Stimulated activated CD8-positive, alpha-beta memory T cell treated with anti-CD3 and anti-CD28 coated beads, Interleukin-2, amount 100 ng/mL, for 1 hour (primary cell): ENCODE measurements at places on chromosomes 13 and 19.

GRCh38 chr13:48108106-48108505, 13.2 kb upstream of the MED4 start:
- DNase-seq, result no peak

GRCh38 chr19:57437931-57438330, 2.8 kb downstream of the ZNF749 start:
- no peak for DNase-seq

- peak; percentile 81 for DNase-seq
Measured at GRCh38 chr19:510606-511100, 3.4 kb downstream of the TPGS1 start.

GRCh38 chr13:96743296-96744089, 250.8 kb downstream of the OXGR1 start:
- no peak for DNase-seq

DNA sequence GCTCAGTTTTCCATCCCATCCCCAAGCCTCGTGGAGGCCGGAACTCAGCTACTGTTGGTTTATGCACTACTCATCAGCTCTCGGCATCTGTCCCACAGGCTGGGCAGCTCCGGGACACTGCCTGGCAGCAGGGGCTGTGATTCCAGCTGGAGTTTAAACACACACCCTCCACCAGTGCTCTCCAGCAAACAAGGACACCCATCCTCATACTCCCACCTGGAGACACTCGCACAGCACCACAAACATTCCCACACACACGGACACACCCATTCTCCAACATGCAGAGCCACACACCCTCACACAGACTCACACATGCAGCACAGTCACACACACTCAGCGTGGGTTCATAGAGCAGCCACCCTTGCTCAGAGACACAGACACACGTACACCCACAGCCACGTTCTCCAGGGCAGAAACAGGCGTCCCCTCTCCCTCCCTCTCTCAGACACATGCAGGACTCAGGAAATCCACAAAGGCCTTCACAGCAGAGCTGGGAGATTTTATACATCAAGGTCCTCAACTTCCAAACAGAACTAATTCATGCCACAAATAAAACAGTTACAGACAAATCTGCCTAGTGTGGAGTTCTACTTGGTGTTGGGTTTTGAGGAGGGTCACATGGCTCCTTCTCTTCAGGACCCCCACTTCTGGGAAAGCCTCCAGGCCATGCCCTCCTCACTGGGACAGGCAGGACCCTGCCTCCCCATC, 785.4 kb downstream of the UQCRFS1 start:
- no peak for DNase-seq

DNA sequence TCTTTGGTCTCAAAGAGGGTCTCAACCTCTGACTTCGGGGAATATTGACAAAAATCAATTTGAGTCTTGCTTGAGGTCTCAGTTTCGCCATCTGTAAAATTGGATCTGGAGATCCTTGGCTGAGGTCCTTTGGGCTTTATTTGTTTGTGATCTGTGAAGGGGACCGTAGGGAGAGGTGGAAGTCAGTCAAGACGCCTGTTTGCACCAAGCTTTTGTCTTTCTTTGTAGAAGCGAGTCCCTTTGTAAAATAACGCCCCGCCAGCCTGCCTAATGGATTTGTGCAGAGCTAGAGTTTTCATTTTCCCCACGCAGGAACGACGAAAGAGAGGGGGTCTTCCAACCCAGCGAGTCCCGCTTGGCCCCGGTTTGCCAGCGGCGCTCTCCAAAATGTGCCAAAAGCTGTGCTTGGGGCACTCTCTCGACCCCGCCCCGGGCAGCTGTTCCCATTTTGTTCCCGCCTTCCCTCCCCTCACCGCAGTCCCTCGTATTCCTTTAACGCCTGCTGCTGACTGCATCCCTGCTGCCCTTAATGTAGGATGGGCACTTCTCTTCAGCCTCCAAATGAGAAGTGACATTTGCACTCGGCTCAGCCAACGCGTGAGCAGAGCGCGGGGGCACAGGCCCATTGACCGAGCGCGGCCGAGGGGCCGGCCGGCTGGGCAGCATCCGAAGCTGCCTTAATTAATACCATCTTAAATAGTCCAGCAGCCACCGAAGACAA, 13.0 kb downstream of the ZIC5 start:
- no peak for DNase-seq

DNA sequence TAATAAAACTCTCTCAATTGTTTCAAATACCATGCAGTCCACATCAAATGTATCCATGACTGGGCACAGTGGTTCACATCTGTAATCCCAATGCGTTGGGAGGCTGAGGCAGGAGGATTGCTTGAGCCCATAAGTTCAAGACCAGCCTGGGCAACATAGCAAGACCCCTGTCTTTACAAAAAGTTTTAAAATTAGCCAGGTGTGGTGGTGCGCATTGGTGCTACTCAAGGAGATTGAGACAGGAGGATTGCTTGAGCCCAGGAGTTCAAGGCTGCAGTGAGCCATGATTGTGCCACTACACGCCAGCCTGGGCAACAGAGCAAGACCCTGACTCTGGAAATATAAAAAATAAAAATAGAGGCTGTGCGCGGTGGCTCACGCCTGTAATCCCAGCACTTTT, 5.0 kb downstream of the CLIP3 start:
- DNase-seq, result no peak

GRCh38 chr13:100330662-100331061, 241.8 kb downstream of the PCCA start:
- no peak for DNase-seq

DNA sequence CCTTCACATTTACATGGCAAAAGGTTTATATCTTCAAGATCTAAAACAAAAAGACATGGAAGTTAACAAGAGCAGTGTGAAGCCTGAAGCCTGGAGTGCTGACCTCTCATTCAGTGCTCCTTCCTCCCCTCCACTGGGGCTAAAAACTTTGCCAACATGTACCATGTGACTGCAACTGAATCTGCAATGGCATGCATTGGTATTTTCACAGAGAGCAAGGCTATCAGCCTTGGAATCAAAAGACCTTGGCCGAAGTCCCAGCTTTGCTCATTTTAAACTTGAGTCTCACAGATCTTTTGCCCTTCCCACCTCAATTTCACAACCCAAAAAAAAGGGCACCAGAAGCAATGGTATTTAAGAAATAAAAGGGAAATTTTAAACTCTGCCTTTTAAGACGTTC, 325.1 kb downstream of the DCT start:
- no peak for DNase-seq

GRCh38 chr13:20491926-20492435, 33.7 kb downstream of the CRYL1 start:
- no peak for DNase-seq

DNA sequence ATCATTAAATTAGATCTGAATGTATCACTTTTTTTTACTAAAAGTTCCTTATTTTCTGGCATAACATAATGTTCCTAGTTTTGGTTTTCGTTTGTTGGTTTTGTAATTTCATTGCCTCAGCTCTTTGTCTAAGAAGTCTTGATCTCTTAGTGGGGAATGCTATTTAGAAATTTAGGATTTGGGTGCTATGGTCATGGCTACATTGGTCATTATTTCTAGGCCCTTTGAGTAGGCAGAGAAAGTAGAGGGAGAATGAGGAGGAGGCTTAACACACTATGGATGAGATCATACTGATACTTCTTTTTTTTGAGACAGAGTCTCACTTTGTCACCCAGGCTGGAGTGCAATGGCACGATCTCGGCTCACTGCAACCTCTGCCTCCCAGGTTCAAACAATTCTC, 41.8 kb downstream of the PIBF1 start:
- DNase-seq, result no peak

- DNase-seq, result no peak
Measured at GRCh38 chr19:1019980-1020867, 699 bp downstream of the TMEM259 start.

GRCh38 chr13:41614671-41615527, 157.5 kb downstream of the RGCC start:
- DNase-seq, result no peak

- DNase-seq, result no peak
Measured at GRCh38 chr19:27779954-27780353, 1433.0 kb downstream of the UQCRFS1 start.

GRCh38 chr19:6737873-6738786, 750 bp upstream of the GPR108 start:
- DNase-seq, result peak; percentile 59

- DNase-seq, result no peak
Measured at GRCh38 chr13:77831866-77832265, 86.8 kb downstream of the EDNRB start.

- DNase-seq, result no peak
Measured at GRCh38 chr13:31903111-31903815, 128.3 kb upstream of the FRY start.

- no peak for DNase-seq
Measured at GRCh38 chr13:100680131-100680530, 5.5 kb upstream of the TMTC4 start.

GRCh38 chr19:47573071-47574026, at the start of gene ZNF541:
TSS of gene ZNF541 (minus strand) at chr19:47573148. CDS start at chr19:47555856, 17,292 bp downstream.
- DNase-seq, result peak; percentile 71

DNA sequence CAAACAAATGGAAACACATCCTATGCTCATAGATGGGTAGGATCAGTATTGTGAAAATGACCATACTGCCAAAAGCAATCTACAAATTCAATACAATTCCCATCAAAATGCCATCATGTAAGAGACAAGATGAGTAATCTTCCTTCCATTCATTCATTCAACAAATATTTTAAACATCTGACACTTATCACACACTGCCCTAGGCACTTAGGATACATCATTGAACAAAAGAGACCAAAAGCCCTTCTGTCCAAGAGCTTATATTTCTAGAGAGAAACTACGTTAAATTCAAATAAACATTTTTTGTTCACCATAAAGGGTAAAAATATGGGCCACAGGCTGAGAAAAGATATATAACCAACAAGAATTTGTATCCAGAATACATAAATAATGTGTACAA, 20.5 kb upstream of the LHFPL6 start:
- no peak for DNase-seq

DNA sequence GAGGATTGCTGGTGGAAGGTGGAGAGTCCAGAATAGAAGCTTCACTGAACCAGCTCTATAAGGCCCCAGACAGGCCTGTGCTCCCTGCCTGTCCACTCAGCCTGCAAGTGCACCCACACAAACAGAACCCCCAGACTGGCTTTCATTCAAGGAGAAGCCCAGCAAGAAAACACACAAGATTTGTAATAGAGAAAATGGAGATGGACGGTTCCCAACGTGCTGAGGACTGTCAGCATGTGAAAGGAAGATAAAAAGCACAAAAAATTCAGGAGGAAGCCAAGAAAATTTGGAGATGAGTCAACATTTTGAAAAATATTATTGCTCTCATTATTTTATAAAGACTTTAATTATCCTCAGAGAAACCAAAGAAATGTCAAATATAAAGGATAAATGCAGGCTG, 218.2 kb upstream of the SLC10A2 start:
- DNase-seq, result no peak

DNA sequence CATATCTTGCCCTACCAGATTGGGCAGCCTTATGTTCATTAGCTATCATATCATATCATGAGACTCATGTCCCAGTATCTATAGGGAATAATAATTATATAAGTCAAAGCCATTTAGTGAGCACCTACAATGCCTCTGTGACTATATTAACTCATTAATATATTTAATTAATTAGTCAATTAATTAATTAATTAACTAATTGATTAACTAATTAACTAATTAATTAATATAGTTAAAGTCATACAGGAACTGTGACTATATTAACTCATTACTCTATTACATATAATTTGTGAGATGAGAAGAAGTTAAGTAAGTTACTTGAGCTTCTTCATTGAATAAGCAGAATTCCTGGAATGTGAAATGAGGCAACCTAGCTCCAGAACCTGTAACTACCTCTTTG, 588.3 kb upstream of the SLITRK1 start:
- no peak for DNase-seq

- no peak for DNase-seq
Measured at GRCh38 chr19:18762125-18763023, 28.7 kb downstream of the COMP start.

DNA sequence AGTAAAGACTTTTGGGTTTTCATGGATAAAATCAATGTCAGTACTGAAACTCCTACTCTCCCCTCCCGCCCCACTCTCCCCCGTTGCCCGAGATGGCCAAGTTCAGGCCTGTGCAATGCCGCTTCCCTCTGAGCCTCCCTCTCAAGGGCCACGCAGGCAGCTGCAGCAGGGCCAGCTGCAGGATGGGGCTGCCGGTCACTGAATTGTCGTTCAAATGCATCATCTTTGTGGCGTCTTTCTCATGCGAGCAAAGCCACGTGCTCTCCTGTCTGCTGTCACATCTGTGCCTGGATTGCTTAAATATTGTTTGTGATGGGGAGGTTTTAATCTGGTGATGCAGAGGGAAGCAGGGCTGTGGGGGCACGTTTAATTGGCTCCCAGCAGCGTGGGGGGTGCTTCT, 26.6 kb downstream of the SHISA2 start:
- DNase-seq, result no peak

DNA sequence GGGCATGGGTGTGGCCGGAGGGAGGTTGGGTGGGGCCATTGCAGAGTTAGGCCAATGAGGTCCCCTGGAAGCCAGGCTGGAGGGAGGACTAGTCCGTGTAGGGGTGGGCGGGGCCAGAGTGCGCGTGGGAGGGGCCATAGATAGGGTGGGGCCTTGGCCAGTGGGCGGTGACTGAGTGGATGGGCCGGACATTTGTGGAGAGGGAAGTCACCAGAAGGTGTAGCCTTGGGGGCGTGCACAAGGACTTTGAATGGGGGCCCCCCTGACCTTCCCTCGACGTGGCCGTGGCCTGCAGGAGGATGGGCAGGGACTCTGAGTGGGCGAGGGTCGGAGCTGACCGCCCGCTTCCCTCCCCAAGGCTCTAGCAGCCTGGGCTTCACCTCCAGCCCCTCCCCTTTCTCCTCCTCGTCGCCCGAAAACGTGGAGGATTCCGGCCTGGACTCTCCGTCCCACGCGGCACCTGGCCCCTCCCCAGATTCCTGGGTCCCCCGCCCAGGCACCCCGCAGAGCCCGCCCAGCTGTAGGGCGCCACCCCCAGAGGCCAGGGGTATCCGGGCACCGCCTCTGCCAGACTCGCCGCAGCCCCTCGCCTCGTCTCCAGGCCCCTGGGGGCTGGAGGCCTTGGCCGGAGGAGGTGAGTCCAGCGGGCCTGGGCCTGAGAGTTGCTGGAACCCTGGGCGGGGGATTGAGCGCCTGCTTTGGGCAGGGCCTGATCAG, 16.5 kb upstream of the B3GNT3 start:
- no peak for DNase-seq

DNA sequence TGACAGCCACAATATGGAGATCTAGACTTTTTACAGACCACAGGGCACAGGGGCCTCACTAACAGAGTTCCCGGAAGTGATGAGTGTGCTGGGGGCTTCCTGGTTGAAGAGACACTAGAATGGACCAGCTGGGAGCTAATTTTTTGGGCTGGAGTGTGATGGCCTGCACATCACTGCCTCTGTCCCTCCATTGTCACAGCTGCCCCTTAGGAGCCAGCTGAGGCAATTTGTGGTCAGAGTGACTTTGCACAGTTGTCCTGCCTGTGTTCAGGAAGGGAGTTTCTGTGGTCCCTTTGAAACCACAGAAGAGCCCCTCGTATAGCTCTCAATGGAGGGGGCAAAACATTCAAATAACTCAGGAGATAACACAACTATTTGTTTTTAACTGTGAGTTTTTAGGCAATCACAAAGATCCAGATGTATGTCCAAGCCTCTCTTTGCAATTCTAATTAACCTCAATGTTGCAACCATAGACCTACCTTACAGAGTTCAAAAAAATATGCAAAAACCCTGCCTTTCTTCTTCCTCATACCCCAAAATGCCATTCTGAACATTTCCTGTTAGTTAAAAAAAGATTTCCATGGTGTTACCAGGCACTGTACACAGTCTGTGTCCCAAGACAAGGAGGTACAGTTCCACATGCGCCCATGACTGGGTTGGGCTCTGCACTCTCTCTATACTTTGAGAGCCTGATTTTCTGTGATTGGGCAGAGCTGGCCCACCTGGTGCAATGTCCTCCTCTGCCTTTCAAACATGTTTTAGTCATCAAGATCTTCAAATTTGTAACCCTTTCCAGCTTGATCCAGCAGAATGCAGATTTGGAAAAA, 2.4 kb downstream of the ALOX5AP start:
- no peak for DNase-seq
